ENCODE measurements at places on chromosomes 3 and 15.

- no peak for DNase-seq
Measured at GRCh38 chr3:22720596-22720995, 482.5 kb upstream of the UBE2E2 start.

- DNase-seq = no peak
Measured at GRCh38 chr3:185661772-185662171, 75.7 kb downstream of the SENP2 start.

- DNase-seq = no peak
Measured at GRCh38 chr3:194032828-194033435, 103.0 kb upstream of the HES1 start.

DNA sequence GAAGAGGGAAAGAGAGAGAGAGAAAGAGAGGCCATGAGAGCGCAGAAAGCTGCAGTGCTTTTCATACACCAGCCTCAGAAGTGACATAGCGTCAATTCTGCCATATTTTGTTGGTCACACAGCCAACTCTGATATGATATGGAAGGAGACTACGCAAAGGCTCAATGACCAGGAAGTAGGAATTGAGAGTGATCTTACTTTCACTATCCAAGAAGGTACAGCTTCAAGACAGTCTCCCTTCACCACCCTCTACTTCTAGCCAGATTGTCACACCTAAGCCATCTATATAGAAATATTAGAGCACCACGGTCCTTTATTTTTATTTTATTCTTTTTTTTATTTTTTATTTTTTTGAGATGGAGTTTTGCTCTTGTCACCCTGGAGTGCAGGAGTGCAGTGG lies 21.1 kb downstream of the PARP15 start:
- no peak for DNase-seq

DNA sequence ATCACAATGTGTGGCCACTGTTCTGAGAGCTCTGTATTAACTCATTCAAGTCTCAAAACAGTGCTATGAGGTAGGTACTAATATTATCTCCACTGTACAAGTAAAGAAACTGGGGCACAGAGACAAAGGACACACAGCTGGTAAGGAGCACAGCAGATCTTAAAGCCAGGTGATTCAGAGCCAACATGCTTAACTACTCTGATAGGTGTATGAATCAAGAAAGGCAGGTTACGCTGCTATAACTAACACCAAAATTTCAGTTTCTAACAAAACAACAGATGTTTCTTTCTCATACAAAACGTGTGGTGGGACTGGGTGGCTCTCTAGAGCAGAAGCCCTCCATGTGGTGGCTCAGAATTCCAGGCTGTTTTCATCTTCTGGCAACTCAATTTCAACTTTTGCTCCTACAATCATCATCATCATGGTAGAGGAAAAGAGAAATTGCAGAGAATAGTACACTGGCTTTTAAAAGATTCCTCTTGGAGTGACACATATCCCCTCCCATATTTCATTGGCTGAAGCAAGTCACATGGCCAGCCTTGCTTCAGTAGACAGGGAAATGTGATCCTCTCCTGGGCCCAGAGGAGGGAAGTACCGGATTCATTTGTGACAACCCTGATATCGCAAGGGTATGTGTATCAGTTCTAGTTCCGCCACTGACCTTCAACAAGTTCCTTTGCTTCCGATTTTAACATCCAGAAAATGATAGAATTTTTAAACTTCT lies 126.2 kb upstream of the PTX3 start:
- no peak for DNase-seq

Measured in stimulated activated CD8-positive, alpha-beta memory T cell treated with anti-CD3 and anti-CD28 coated beads, Interleukin-4, amount 100 ng/mL, for 4 hours (primary cell).